ENCODE measurements at places on chromosomes 5 and 9. TPM values are rescaled to one million over a fixed set of nuclear protein-coding genes. Genes with fewer than 3 reads are reported as not detected.
A peak's percentile ranks its signal among the peaks of the same experiment; 100 is the strongest.

The FOXD4L3 gene
- not detected for polyA plus RNA-seq

The ZDHHC11B gene
- polyA plus RNA-seq, result not detected

The PCDHB7 gene
- not detected for polyA plus RNA-seq

The LYRM7 gene
- polyA plus RNA-seq, result 3.3 TPM

The FAM78A gene
- 0.33 TPM for polyA plus RNA-seq

The GARIN3 gene
- not detected for polyA plus RNA-seq

DNA sequence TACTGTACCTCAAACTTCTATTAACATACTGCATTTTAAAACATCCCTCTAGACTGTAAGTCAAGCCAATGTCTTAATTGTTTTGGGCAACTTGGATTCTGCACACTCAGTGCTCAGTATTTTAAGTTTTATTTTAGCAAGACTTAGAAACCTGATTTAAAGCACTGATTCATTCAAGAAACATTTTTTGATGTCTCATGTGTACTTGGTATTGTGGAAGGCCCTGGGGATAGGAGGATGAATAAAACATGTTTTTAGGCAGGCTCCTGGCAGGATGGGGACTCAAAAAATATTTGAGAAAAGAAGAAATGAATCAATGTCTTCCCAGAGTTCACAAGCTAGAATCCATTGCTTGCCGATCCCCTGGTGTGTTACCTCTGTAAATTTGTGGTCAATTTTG lies 334.0 kb upstream of the PUM3 start:
- no peak overlapping the region for H3K4me3 ChIP-seq
- H3K27ac ChIP-seq, result no peak overlapping the region
- no peaks in the 10 kb centered on the region for H3K36me3 ChIP-seq
- H3K4me1 ChIP-seq, result no peaks in the 10 kb centered on the region

GRCh38 chr5:171743436-171744076 lies 42.1 kb upstream of the SMIM23 start:
- no peak overlapping the region for H3K27ac ChIP-seq
- no peaks in the 10 kb centered on the region for H3K27me3 ChIP-seq
- no peak overlapping the region for H3K4me3 ChIP-seq

GRCh38 chr5:111083323-111083722 lies 8.8 kb upstream of the WDR36 start:
- H3K27me3 ChIP-seq, result no peaks in the 10 kb centered on the region
- H3K4me1 ChIP-seq, result no peaks in the 10 kb centered on the region
- H3K36me3 ChIP-seq, result no peaks in the 10 kb centered on the region
- no peak overlapping the region for H3K4me3 ChIP-seq

GRCh38 chr9:109331353-109331752 lies 10.5 kb upstream of the EPB41L4B start:
- H3K27me3 ChIP-seq, result no peaks in the 10 kb centered on the region
- peak overlapping the region; percentile 43 for H3K27ac ChIP-seq
- H3K4me1 ChIP-seq, result peaks cover 34% of the 10 kb centered on the region
- no peak for DNase-seq
- H3K4me3 ChIP-seq, result no peak overlapping the region
- H3K36me3 ChIP-seq, result no peaks in the 10 kb centered on the region

- H3K36me3 ChIP-seq, result no peaks in the 10 kb centered on the region
- H3K4me1 ChIP-seq, result no peaks in the 10 kb centered on the region
- no peak overlapping the region for H3K27ac ChIP-seq
These were observed 5.4 kb downstream of the RGS3 start for GRCh38 chr9:113468716-113469448.

DNA sequence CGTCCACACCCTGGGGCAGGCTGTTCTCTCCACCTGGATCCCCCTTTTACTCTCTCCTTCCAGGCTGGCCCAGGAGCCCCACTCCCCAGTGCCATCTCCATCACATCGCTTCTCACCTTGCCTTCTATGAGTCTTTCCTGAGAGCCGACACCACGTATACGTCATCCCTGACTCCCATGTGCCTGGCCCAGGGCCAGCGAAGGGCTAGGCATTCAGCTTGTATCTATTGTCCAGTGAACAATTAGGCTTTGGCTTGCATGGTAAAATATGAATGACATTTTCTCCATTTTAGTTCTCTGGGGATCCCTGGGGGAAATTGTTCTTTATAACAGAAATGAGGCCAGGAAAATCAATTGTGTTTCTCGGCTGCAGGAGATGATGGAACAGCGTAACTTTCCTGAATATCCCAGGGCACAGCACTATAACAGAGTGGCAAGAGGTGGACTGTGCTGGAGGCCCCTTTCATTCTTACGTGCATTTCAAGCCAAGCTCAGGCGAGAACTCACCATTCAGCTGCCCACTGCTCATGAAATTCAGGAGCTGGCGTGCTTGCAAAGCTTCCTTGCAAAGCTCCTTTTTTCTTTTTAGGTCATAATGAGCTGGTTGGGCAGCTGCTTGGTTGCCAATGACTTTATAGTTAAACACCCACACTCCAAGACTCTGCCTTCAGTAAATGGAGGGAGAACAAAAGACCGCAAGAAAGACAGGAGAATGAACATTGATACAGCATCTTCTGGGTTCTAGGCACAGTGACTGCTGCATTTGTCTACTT lies 37.7 kb downstream of the NSG2 start:
- no peak for DNase-seq
- H3K27me3 ChIP-seq, result no peaks in the 10 kb centered on the region
- no peaks in the 10 kb centered on the region for H3K4me1 ChIP-seq
- H3K4me3 ChIP-seq, result no peak overlapping the region
- H3K27ac ChIP-seq, result no peak overlapping the region
- no peaks in the 10 kb centered on the region for H3K36me3 ChIP-seq
